ENCODE measurements at places on chromosomes 16 and 17. TPM values are rescaled to one million over a fixed set of nuclear protein-coding genes. Genes with fewer than 3 reads are reported as not detected.

Gene WDR81
- 16.1 TPM for total RNA-seq

Gene TAT
- total RNA-seq = not detected

DNA sequence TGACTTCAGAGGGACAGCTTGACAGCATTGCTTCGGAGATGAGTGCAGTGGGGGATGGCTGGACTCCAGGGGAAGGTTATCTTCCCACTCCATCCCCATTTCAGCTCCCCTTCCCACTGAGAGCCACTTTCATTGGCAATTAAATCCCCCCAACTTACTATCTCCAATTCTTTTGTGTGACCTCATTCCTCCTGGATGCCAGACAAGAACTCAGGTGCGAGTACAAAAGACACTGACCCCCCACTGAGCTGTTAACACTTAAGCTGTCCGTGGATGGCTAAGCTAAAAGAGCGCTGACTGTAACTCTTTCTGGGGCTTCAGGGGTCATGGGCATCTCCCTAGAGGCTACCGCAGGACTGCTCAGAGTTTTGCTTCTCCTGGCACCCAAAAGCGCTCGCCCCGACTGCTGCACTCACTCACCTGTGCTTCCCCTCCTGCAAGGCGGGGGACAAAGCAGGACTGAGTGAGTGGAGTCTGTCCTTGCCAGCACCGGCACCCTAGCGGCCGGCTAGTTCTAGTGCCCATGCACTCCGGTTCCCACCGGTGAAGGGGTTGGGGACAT, 44.8 kb upstream of the FBXO47 start:
- no peak for DNase-seq

GRCh38 chr16:2591476-2592240, 53.8 kb downstream of the PDPK1 start:
- no peak for DNase-seq

DNA sequence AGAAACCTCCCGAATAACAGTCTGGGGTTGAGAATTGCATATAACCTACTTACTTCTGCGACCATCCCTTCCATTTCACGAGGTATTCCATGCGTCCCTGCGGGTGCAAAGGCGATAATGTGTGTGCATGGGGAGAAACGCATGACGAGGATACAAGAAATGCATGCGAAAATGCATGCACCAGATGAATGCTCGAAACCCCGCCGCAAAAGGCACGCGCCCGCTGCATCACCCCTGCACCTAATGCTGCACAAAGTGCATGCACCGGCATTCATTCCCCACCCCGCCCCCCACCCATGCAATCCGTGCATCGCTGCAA, 474 bp downstream of the CBX8 start:
- DNase-seq = no peak
